WTC11 (cell line): ENCODE measurements at places on chromosomes 13 and 19.

GRCh38 chr19:3471954-3472655, 8.2 kb downstream of the SMIM24 start:
- DNase-seq = peak; percentile 68

DNA sequence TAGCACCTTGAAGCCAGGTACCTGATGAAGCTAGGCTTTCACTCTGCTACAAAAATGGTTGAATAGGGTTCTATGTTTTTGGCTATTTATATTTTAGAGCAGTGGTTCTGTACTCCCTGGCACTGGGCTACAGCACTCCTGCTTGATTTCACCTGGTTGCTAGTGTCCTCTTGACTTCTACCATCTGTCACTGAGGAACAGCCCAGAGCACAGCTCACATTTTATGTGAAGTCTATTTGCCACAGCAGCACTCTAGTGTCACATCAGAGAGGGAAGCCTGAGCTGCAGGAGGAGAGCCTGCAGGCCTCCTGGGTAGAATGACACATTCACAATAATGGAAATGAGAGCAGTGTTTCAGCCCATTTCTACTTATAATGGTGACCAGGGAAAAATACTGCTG, 184.2 kb downstream of the ZNF486 start:
- DNase-seq = no peak

DNA sequence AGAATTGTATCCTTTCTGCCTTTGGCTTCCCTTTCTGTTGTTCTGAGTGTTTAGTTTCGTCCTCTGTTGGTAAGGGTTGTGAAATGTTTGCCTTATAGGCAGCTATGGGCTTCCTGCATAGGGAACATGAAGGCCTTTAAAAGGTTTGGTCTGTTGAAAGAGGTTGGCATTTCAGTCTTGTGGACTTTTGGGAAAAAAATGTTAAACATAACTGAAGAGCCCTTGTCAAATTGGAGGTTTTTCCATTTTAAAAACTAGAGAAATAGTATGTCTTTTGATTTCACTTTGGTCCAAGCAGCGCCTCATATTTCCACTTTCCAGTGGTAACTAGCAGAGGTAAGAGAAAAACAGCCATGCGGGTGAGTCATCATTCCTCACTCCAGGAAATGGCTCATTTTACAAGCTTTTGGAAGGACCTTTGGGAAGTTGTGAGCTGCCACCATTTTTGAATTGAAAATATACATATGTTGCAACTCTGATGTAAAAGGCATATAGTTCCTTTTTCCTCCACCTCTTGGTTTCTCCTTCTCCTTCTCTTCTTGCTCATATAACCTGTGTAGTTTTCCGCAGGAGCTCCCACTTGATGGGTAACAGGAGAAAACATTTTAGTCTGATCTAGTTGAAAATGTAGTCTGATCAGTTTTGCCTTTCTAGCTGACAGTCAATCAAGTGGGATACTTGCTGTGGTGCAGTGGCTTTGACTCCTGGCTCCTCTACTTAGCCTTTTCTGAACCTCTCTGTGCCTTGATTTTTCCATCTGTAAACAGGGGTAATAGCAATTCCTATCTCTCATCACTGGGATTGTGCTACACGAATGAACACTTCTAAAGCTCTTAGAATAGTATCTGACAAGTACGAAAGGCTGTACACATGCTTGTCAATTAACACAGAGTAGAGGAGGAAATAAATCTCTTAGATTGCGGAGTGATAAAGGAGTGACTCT, 23.0 kb downstream of the GPC6 start:
- DNase-seq = no peak

- no peak for DNase-seq
Measured at GRCh38 chr13:95226932-95227695, 74.1 kb downstream of the ABCC4 start.

GRCh38 chr13:40124633-40125015, 469.2 kb downstream of the COG6 start:
- DNase-seq = no peak

- no peak for DNase-seq
Measured at GRCh38 chr13:51715613-51716012, 88.3 kb downstream of the DHRS12 start.

DNA sequence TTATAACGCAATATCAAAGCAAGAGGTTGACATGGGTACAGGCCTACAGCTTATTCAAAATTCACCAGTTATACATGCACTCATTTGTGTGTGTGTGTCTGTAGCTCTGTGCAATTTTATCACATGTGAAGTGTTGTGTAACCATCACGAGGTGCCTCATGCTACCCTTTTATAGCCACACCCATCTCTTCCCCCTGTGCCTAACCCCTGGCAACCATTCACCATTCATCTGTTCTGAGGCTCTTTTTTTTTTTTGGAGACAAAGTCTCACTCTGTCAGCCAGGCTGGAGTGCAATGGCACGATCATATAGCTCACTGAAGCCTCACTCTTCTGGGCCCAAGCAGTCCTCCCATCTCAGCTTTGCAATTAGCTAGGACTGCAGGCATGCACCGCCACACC, 78.4 kb downstream of the DPF1 start:
- DNase-seq = no peak

DNA sequence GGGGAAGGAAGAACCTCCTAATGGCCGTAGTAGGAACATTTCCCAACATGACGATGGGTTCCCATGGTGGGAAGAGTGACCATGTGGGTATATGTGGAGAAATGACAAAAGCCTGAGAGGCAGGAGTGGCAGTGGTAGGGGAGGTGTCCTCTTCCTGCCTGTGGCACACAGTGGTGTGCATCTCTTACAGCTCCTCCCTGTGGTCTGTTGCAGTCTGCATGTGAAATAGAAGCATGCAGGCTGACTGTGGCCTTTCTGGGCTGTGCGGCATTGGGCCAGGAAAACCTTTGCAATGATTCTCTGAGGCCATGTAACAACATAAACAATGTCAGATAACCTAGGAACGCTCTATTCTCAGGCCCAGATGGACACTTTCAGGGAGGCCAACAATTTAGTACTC, 84.0 kb downstream of the LACC1 start:
- DNase-seq = no peak

GRCh38 chr13:103973740-103974139, 907.5 kb upstream of the SLC10A2 start:
- no peak for DNase-seq
